Activated CD4-positive, alpha-beta memory T cell treated with anti-CD3 and anti-CD28 coated beads for 36 hours (primary cell): ENCODE measurements at places on chromosomes 3 and 15. TPM values are rescaled to one million over a fixed set of nuclear protein-coding genes. Genes with fewer than 3 reads are reported as not detected.

Gene KBTBD12
- total RNA-seq = not detected

Gene NR1I2
- total RNA-seq = 0.36 TPM

Gene GHSR
- not detected for total RNA-seq

- peaks cover 32% of the 10 kb centered on the region for H3K27me3 ChIP-seq
- DNase-seq = peak; percentile 17
- no peak overlapping the region for H3K27ac ChIP-seq
- H3K4me3 ChIP-seq = no peak overlapping the region
These were observed 9.3 kb downstream of the CCDC33 start for GRCh38 chr15:74245342-74245931.

DNA sequence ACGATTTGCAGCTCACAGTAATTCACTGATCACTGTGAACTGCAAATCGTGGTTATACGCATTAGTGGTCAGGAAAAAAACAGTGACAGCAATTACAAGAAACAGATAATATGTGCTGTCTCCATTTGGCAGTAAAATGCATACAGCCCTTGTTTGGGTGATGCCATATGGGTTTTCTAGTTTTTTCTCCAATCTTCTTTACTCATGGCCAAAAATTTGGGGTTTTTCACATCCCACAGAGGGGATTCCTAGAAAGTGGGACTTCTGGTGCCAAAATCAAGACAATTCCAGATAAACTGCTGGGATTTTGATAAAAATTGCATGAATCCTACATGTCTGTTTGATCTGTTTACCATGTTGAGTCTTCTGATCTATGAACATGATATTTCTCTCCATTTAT is 15.6 kb downstream of the NDN start:
- no peaks in the 10 kb centered on the region for H3K36me3 ChIP-seq
- H3K4me1 ChIP-seq = no peaks in the 10 kb centered on the region
- no peak for DNase-seq
- H3K27ac ChIP-seq = no peak overlapping the region
- H3K27me3 ChIP-seq = no peaks in the 10 kb centered on the region

DNA sequence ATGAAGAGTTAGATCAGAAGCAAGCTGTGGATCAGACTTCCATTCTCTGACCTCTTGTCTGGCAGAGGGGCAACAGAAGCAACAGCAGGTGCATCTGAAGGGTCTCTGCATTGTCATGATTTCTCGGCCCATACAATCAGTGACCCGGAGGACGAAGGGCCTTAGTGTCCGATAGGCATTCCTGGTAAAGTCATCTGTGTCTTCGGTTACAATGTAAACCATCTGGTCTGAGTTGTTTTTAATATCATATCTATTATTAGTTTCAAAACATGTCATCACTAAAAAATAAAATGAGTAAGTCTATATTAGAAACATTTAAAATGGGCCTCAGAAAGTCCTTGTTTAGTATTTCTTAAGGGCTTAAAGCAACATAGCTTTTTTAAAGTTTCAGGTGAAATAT is 38.8 kb upstream of the PLOD2 start:
- H3K27me3 ChIP-seq = peaks cover 2% of the 10 kb centered on the region
- DNase-seq = no peak
- no peak overlapping the region for H3K4me3 ChIP-seq
- no peak overlapping the region for H3K27ac ChIP-seq
- no peaks in the 10 kb centered on the region for H3K4me1 ChIP-seq
- H3K36me3 ChIP-seq = no peaks in the 10 kb centered on the region

DNA sequence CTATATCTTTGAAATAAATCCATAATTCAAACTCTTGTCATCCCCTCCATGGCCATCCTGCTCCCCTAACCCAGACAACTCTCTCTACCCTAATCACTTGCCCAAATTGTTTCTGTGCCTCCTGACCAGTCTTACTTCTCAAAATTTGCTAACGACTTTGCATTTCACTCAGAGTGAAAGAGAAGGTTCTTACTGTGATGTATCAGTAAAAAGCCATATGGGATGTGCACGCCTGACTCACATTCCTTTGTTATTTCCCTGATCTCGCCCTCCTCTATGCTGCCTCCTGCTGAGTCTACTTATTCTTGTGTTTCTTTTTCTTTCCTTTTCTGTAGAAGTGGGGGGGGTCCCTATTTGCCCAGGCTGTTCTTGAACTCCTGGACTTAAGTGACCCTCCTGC is 487.2 kb upstream of the FRG2C start:
- H3K4me3 ChIP-seq = no peak overlapping the region
- DNase-seq = no peak
